Upper lobe of left lung (tissue), 6 donors: ENCODE measurements at places on chromosomes 16 and 17. TPM values are rescaled to one million over a fixed set of nuclear protein-coding genes. Genes with fewer than 3 reads are reported as not detected.

Gene SEZ6L2
- 10.2 TPM for total RNA-seq

Gene RAP1GAP2
- 10.6 TPM for total RNA-seq

Gene CNGB1
- total RNA-seq, result not detected

Gene TRAF7
- 53.4 TPM for total RNA-seq

Gene KRT38
- not detected for total RNA-seq

Gene TEFM
- 10.6 TPM for total RNA-seq

Gene HASPIN
- not detected for total RNA-seq

Gene SLC6A2
- 0.20 TPM for total RNA-seq

Gene SYNGR3
- total RNA-seq, result not detected

Gene CCL1
- total RNA-seq, result not detected

Gene PYY
- not detected for total RNA-seq

Gene MAP2K3
- total RNA-seq, result 45.1 TPM

Gene BCL6B
- total RNA-seq, result 2.1 TPM

Gene ENPP7
- not detected for total RNA-seq

Gene MYL4
- total RNA-seq, result not detected

Gene CTF1
- total RNA-seq, result 5.5 TPM

Gene TEKT1
- total RNA-seq, result 4.2 TPM

Gene CYGB
- total RNA-seq, result 6.4 TPM
